ENCODE measurements at places on chromosomes 5 and 9.

- no peak for DNase-seq
Measured at GRCh38 chr9:94895668-94896067, 169.2 kb downstream of the AOPEP start.

GRCh38 chr9:81824802-81825730 lies 103.2 kb upstream of the SPATA31D4 start:
- DNase-seq = no peak

DNA sequence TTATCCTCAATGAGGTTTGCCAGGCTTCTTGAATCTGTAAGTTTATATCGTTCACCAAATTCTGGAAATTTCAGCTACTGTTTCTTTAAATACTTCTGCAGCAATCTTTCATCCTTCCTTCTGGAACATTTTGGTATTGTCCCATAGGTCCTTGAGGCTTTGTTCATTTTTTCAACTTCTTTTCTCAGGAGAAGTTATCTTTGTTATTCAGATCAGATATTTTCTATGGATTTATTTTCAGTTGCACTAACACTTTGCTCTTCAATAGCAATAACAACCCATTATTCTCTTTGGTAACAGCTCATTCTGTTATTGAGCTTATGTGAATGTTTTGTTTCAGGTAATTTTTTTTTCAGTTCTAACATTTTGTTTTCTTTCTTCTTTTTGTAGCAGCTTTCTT lies 13.5 kb downstream of the SNX2 start:
- no peak for DNase-seq

DNA sequence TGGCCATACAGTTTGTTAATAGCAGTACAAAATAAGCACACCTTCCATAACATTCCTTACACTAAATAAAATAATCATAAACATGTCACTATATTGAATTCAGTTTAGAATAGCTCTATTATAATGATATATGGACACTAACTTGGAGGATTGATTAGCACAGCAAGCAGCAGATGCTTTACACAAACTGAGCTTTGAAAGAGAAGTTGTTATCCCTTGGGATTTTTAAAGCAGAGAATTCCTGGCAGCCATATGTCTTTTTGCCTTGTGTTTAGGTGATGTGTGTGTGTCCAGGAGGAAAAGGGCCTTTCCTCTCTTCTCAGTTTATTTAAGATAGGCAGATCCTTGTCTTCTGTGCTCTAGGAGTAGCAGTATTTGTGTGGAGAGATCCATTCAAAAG lies 232.2 kb upstream of the GRIN3A start:
- DNase-seq = no peak

- DNase-seq = peak; percentile 68
Measured at GRCh38 chr9:36140086-36141084, 3.9 kb downstream of the GLIPR2 start.

DNA sequence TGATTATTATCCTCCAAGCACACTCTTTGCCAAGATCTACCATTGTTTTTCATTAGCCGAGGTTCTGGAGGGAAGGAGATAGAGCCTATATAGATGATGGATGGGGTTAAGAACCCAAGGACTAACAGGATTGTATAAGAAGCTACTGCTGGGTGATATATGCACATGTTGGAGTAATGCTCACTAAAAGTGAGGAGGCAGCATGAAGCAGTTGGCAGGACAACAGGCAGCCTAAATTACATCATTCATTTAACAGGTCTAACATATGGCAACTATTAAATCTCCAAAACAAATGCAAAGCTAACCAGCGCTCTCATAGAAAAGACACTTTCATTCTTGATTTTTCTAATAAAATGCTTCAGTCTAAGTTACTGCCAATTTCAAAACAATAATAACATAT lies 293.2 kb downstream of the EPB41L4A start:
- no peak for DNase-seq

DNA sequence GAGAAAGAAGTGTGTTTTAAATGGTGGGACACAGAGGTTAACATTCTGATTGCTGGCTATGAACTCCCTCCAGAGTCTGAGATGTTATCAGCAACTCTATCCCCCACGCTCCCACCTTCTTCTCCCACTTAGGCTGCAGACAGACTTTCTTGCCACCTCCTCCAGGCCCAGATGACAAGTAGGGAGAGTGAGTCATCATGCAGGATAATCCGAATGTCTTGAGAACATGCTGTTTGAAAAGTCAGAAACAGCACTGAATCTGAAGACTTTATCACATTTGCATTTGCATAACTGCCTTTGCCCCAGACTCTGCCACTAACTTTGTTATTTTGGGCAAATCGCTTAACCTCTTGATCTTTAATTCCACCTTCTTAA lies 139.8 kb downstream of the ESM1 start:
- no peak for DNase-seq

- DNase-seq = no peak
Measured at GRCh38 chr5:172407241-172407691, 47.1 kb downstream of the SH3PXD2B start.

- DNase-seq = no peak
Measured at GRCh38 chr9:87497604-87498045, at the start of gene DAPK1. TSS of gene DAPK1 (plus strand) at chr9:87497867. CDS start at chr9:87499078, 1,211 bp downstream.

DNA sequence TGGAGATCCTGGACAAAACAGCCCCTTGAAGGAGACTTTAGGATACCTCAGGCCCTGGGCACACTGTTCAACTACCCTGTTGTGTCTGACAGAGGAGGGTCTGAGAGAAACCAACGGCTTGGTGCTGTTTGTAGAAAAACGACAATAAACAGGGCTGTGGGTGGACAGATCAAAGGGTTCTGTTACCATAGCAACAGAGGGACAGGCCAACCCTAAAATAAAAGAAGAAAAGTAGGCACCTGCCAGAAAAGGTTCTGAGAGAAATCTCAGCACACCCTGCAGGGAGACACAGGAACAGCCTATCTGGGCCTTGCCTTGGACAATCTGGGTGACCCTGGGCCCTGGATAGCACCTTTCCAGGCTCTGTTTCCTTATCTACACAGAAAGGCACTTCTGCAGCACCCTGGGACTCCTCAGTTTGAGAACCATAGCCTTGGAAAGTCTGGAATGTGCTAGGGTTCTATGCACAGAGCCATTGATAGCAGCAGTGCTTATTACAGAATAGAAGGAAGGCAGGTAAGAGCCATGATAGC lies 104.8 kb upstream of the TBC1D2 start:
- DNase-seq = no peak

DNA sequence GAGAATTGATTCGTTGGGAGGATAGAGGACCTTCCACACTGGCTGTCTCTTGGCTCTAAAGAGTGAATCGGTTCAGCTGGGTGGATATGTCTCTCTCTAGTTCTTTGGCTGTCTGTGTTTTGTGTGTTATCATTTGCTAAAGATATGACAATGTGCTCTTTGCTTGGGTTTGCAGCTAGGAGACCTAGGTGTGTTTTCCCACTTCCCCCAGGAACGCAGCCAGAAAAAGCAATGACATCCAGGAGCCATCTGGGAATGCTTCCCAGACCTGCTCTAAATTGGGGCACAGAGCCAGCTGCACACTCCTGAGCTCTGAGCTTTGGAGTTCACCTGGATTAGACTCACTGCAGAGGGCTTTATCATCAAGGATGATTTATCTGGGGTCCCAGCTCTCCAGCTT lies 12.8 kb upstream of the PDZD2 start:
- no peak for DNase-seq

- no peak for DNase-seq
Measured at GRCh38 chr5:91925249-91925648, 542.1 kb upstream of the ARRDC3 start.

- DNase-seq = peak; percentile 66
Measured at GRCh38 chr5:154858972-154859871, 795 bp downstream of the CNOT8 start.

GRCh38 chr5:78766412-78766762 lies 117.8 kb upstream of the LHFPL2 start:
- DNase-seq = no peak

GRCh38 chr5:149161026-149161687 lies 19.9 kb downstream of the ABLIM3 start:
- no peak for DNase-seq

GRCh38 chr5:170302653-170303501 lies 5.3 kb upstream of the LCP2 start:
- DNase-seq = peak; percentile 87

GRCh38 chr5:142959683-142960657 lies 189.8 kb downstream of the ARHGAP26 start:
- no peak for DNase-seq

- no peak for DNase-seq
Measured at GRCh38 chr9:97322105-97322504, 14.6 kb downstream of the CCDC180 start.

DNA sequence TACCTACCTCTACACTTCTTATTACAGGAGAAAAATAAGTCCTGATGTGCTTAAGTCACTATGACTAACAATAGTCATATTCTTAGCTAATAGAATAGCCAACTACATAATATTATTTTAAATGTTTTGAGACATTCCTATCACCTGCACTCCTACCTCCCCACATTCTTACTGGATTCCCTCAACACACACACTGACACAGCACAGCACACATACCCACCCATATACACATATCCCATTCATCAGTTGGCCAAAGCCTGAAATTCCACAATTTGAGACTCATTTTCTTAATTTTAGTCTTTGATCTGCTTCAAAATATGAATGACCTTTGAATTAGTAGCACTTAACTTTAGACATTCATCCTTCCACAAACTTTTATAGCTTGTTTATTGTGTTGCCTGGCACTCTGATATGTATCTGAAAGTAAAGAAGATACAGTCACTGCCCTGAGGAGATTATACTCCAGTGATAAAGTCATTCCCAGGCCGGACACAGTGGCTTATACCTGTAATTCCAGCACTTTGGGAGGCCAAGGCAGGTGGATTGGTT lies 168.3 kb upstream of the RASA1 start:
- DNase-seq = no peak

GRCh38 chr5:107483231-107484024 lies 187.3 kb downstream of the EFNA5 start:
- no peak for DNase-seq

GRCh38 chr9:98867429-98868168 lies 60.1 kb downstream of the GALNT12 start:
- DNase-seq = no peak

- DNase-seq = no peak
Measured at GRCh38 chr5:78647351-78647818, 1.2 kb downstream of the LHFPL2 start.

DNA sequence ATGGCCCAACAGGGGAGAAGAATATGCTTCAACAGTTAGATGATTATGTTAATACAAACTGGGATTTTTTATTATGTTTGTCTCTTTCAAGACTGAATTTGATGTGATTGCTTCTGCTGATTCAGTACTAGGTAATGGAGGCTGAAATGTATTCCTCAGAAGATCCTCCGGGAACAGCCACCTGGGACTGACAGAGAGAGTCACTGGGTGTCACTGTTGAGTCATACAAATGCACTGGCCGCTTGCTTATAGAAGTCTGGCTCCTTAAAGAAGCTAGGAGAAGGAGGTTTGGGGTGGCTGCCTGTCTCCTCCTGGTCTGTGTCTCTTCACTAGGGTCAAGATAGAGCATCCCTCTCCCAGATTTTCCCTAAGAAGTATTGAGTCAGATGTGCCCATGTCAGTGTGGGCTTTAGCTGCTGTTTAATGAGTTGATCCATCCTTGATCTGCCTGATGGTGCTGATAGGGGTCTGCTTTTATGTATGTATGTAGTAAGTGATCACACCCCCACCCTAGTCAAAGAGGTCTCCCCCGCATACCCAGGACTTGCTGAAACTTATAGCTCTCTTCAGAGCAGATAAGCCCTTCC lies 773.4 kb downstream of the BRINP1 start:
- no peak for DNase-seq

GRCh38 chr5:54357408-54358058 lies 47.2 kb upstream of the ARL15 start:
- DNase-seq = no peak

- peak; percentile 74 for DNase-seq
Measured at GRCh38 chr5:142063878-142064331, 44.7 kb upstream of the NDFIP1 start.

- DNase-seq = peak; percentile 89
Measured at GRCh38 chr5:129852747-129853352, 51.4 kb upstream of the CHSY3 start.

DNA sequence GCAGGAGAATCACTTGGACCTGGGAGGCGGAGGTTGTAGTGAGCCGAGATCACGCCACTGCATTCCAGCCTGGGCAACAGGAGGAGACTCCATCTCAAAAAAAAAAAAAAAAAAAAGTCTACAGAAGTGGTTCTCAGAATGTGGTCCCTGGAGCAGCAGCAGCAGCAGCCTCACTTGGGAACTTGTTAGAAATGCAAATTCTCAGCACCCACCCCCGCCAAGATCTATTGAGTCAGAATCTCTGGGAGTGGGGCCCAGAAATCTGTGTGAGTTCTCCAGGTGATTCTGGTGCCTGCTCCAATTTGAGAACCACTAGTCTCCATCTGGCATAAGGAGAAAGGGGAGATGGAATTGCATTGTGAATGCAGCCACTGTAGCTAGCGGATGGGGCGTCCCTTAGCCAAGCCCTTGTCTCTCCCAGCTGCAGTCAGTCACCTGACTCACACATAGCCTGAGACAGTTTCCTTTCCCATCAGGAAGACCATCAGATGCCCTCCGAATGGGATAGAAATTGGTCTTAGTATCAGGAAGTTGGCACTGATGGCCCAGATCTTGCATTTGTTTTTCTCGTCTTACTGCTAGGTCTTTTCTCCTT lies 12.2 kb upstream of the PTCH1 start:
- no peak for DNase-seq

- no peak for DNase-seq
Measured at GRCh38 chr9:96117398-96118080, 184.4 kb downstream of the HSD17B3 start.
